Bone marrow (tissue), 2 donors: ENCODE measurements at places on chromosomes 5 and 9.

- DNase-seq, result no peak
Measured at GRCh38 chr5:150120617-150121447, 34.5 kb upstream of the CSF1R start.

GRCh38 chr5:68285851-68286611 is 70.5 kb downstream of the PIK3R1 start:
- DNase-seq, result no peak

- no peak for DNase-seq
Measured at GRCh38 chr9:19114680-19115270, 12.1 kb upstream of the HAUS6 start.

- DNase-seq, result no peak
Measured at GRCh38 chr9:691825-692400, 149.6 kb upstream of the DMRT1 start.

- DNase-seq, result no peak
Measured at GRCh38 chr9:70092190-70092589, 48.5 kb downstream of the MAMDC2 start.

DNA sequence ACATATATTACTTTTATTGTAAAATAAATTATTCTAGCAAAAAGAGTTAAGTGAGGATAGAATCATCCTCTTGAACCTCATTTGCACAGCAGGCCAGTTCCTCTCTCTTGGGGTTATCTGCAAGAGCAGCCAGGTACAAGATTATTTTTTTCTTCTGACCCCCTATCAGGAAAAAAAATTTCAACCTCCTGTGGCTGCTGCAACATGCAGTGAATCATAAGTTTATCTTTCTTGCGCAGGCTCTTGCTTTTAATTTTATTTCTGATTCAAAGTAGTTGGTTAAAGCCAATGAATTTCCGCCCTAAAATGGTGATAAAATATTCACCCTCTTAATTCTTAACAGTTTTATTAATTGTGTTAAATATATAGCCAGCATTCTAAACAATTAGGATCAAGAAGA is 69.7 kb upstream of the PPP3R2 start:
- DNase-seq, result no peak

DNA sequence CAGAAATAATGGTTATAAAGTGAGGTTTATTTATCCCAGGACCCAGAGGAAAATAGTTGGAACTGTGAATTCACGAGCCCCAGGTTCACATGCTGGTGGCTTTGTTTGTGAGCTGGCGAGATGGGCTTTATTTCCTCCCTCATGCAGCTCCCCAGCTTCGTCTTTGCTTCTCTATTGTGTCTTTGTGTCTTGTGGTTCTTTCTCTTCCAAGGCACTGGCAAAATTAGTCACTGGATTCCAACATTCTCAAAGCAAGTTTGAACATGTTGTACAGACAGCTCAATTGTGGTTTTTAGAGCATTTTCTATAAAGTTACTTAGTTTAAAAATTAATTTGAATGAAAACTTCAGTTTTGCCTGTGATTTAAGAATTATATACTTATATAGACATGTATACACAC is 7.2 kb downstream of the NDUFS6 start:
- no peak for DNase-seq

- DNase-seq, result no peak
Measured at GRCh38 chr9:126983767-126984166, 69.2 kb downstream of the RALGPS1 start.

DNA sequence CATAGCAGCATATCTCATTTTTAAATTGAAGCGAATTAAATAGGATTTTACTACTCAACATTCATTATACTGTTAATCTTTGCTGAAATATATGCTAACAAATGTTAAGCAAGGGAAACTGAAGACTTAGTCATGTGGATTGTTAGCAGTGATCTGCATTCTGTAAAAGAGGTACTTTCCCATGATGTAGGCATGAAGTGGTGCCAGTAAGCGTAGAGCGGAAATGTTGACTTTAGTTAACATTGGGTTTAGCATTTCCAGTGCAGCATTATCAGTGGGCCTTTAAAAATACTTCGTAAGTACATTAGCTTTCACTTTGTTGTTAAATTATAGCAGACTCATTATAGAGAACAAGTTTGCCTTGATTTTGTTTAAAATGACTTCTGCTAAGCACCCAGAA is 130.3 kb downstream of the CDC42SE2 start:
- no peak for DNase-seq

GRCh38 chr5:150758203-150758530 is 650 bp downstream of the DCTN4 start:
- DNase-seq, result no peak
